ENCODE measurements at places on chromosomes 11 and 22.

DNA sequence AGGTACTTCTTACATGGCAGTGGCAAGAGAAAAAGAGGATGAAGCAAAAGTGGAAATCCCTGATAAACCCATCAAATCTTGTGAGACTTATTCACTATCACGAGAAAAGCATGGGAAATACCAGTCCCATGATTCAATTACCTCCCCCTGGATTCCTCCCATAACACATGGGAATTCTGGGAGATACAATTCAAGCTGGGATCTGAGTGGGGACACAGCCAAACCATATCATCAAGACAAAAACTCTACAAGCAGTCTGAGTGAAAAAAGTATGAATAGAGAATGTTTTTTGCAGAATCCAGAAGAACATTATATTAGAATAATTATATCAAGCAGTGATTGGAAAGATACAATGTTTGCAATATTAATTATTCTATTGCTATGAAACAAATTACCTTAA is 893.7 kb downstream of the FAM181B start:
- no peak for DNase-seq

DNA sequence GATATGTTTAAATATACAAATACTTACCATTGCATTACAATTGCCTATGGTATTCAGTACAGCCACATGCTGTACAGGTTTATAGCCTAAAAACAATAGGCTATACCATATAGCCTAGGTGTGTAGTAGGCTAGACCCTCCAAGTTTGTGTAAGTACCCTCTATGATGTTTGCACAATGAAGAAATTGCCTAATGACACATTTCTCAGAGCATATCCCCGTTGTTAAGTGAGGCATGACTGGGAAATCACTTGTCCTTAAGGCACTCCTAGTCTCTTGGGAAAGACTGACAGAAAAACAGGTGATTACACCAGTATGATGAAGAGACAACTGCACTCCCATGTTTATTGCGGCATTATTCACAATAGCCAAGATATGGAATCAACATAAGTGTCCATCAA is 187.2 kb downstream of the SPON1 start:
- DNase-seq: no peak

DNA sequence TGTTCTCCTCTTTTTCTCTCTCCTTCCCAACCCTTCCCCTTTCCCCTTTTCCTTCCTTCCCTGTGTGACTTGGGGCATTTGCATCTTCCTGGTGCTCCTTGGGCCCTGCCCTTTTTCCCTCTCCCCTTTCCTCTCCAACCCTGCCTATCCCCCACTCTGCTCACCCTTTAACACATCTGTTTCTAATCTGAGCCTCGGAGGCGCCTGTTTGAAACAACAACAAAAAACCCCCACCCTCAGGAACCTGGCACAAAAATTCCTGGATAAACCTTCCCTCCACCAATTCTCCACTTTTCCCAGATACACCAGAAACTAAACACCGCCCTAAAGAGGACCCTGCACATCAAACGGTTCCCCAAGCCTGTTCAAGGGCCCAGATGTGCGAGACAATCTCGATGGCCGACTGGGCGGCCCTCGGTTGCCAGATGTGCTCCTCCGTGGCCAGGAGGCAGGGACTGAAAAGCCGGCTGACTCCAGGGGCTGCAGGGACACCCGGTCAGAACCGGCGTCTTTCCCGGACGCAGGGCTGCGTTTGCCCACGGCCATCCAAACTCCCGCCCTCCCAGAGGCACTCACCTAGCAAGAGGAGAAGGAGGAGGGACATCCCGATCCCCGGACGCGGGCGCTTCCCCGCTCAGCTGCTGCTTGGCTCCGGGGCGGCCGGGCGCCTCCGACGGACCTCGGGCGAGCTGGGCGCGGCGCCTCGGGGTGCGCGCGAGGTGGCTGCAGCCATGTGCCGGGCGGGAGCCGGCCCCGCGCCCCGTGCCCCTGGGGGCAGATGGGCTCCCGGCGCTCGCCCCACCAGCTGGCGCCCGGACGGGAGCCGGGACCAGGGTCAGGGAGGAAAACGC is 486 bp downstream of the CLMP start:
- DNase-seq: peak; percentile 28

DNA sequence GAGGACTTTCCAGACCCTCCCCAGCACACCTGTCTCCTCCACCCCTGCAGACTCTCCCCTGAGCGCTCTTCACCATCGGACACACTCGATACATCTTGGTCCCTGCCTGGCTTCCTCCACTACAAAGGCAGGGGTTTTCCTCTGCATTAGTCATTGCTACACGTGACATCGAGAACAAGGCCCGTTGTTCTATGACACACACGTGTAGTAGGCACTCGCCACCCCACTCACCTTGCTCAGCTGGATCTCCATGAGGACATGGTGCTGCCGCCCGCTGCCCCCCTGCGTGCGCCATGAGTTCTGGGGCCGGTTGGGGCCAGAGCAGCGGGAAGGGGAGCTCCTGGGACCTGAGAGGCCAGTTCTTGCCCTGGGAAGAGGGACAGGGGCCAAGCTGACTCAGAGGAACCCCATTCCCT is 16.7 kb downstream of the ATG2A start:
- DNase-seq: no peak

DNA sequence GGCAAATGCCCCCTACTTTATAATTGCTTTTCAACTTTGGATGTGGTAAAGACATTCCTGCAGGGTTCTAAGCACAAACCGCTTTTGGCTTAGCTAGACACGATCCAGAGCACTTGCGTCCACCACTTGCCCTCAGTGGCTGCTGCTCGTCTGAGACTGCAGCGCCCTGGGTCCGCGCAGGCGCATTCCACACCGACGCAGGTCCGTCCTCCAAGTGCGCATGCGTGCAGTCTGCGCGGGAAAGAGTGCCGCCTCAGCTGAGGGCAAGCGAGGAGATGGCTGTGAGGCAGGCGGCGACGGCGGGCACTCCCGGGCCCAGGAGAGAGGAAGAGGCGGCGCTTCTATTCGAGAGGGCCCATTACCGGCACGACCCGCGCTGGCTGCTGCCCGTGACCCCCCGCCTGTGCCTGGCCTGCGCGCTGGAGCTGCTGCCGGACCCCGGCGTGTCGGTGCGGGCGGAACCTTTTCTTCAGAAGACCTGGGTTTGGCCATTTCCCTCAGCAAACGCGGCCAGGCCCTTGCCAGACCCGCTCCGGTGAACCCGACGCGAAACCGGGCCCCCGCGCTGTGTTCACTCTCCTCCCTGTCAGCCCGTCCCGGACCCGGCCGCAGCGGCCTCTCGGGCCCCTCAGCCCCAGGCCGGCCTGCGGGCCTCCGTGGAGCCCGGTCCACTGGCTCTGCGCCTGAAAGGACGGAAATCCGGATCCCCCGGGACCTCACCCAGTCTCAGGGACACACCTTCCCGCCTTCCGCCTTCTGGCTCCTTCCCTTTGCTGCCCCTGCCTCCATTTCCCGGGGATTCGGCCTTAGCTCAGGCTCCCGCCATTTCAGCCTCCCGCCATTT is at the start of gene MEI1:
MEI1 (plus strand) TSS at position 240 of the 844 bp plus-strand sequence; CDS start at position 276, 36 bp downstream.
- DNase-seq: no peak

DNA sequence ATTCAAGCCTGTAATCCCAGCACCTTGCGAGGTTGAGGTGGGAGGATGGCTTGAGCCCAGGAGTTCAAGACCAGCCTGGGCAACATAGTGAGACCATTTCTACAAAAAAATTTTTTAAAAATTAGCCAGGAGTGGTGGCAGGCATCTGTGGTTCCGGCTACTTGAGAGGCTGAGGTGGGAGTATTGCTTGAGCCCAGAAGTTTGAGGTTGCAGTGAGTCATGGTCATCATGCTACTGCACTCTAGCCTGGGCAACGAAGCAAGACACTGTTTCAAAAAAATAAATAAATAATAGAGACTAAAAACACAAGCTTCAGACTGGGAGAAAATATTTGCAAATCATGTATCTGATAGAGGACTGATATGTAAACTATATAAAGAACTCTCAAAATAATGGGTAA is 33.2 kb downstream of the BTBD10 start:
- no peak for DNase-seq
